ENCODE measurements at places on chromosomes 16 and 17.

DNA sequence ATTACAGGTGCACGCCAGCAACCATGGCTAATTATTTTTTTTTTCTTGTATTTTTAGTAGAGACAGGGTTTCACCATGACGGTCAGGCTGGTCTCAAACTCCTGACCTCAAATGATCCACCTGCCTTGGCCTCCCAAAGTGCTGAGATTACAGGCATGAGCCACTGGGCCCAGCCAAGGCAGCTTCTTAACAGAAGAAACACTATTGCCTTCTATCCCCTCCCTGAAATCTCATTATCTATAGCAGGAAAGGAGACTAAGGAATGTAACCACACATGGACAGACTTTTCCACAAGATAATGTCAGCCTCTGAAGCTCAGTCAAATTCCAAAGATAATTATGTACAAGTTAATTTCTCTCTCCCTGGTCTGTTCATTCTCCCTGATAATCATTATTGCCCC, 5.7 kb upstream of the ZP2 start:
- no peak for DNase-seq

DNA sequence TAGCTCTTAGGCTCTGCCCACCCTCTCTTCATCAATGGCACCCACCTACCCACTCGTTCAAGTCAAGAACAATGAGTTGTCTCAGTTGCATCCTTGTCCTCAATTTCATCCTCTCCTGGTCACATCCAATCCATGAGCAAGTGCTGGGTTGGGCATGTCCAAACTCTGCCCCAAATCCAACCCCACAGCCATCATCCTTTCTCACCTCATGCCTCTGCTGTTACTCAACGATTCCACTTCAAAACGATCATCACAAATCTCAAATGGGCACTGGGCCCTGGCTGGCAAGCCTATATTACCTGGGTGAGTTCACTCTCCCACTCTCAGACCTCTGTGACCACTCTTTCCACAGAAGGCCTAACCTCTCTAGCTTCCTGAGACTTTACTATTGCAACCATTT, 12.0 kb upstream of the TEX2 start:
- no peak for DNase-seq

GRCh38 chr16:12201866-12202265, 225.3 kb downstream of the SNX29 start:
- no peak for DNase-seq

GRCh38 chr16:70749681-70750601, 51.0 kb downstream of the VAC14 start:
- DNase-seq, result no peak

DNA sequence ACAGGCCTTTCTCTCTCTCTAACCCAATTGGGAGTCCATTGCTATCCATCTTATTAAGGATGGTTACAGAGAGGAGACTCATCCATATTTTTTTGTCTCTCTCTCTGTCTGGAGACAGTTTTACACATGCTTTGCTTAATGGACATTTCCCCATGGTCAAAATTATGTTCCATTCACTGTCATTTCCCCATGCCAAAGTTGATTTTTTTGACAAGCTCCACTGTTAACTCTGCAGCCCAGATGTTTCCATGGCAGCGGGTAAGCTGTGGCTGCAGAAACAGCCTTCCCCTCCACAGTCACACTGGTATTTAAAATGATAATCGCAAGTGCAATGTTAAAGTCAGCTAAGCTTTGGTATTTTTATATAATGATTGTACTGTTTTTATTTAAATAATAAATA, 63.9 kb upstream of the HLF start:
- no peak for DNase-seq

DNA sequence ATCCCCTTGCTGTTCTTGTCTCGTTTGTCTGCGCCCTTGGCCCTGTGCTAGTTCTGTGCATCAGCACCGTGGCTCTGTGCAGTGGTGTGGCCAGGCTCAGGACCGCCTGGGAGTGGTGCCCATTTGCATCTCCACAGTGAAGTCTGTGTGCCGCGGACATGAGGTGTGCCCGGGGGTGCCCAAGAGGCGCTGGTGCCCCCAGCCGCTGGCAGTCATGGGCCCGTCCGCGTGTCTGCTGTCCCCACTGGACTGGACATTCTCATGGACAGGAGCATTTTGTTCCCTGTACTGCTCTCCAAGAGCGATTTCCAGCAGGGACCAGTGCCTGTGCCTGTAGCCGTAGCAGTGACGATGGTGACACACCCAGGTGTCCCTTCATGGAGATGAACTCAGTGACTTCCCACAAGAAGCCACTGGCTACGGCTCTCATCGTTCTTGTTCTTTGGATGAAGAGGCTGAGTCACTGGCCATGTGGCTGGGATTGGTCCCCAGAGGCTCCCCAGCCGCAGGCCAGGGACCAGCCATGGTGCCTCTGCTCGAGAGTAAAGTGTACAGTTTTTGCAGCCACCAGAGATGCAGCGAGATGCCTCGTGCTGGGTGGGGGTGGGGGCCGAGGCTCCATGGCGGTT, 13.0 kb upstream of the MC1R start:
- DNase-seq, result no peak

DNA sequence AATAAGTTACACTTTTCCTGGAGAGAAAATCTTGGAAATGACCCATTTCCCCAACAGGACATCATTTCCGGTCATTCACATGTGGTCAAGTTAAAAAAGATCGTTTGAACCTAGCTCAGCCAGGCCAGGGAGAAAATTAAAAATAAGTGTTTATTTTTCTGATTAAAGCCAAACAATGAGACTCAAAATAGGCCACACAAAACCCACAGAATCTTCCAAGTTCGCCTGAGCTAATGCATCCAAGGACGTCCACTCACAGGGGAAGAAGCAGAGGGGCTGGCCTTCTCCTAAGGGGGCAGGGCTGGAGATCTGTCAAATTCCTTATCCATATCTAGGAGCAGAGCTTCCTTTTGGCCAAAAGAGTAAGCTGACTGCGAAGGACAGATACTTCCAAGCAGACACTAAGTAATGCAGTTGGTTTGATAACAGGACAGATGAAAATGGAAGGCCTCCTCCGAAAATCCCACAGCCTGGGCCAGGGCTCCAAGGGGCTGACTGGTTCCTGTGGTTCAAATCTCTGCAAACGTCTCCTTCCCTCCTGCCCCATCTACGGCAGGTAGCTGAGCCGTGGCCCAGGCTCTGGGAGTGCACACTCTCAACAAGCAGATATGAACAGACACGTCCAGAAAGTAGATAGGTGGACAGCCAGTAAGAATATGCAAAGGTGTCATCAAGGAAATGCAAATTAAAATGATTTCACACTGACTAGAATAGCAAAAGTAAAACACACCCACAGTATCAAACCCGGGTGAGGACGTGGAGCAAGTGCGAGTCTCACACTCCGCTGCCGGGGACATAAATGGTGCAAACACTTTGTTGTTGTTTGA, 98.5 kb downstream of the MRM3 start:
- no peak for DNase-seq
